Lower lobe of right lung (tissue), 2 donors: ENCODE measurements at places on chromosomes 7 and 10. TPM values are rescaled to one million over a fixed set of nuclear protein-coding genes. Genes with fewer than 3 reads are reported as not detected.

GRCh38 chr7:92569137-92569536 is 21.1 kb downstream of the FAM133B start:
- DNase-seq: no peak

GRCh38 chr10:99444383-99445045 is 14.1 kb upstream of the GOT1 start:
- no peak for DNase-seq

DNA sequence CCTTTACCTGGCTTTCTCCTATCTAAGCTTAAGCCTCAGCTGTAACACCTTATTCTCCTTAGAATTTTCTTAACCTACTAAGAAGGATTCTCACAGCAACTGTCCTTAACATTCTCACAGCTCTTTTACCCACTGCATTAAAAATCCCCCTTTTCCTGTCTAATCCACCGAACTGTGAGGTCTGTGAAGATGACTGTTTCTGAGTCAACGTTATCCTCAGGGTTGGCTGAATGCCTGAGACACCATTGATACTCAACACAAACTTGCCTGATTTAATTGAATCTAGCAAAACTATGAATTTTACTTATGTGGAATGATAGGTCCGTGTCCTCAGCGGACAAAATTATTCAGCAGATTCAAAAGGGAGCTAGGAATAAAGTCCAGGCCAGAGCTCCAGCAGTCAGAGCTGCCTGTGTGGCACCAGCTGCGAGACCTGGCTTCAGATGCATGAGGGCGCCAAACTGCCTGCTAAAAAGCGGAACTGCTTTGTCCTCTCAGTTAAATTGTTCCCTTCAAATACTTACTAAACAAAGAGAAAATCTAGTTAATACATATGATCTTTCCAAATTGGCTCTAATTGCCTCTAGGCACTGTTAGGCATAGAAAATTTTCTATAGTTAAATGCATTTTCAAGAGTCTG is 33.4 kb upstream of the VWDE start:
- DNase-seq: no peak

DNA sequence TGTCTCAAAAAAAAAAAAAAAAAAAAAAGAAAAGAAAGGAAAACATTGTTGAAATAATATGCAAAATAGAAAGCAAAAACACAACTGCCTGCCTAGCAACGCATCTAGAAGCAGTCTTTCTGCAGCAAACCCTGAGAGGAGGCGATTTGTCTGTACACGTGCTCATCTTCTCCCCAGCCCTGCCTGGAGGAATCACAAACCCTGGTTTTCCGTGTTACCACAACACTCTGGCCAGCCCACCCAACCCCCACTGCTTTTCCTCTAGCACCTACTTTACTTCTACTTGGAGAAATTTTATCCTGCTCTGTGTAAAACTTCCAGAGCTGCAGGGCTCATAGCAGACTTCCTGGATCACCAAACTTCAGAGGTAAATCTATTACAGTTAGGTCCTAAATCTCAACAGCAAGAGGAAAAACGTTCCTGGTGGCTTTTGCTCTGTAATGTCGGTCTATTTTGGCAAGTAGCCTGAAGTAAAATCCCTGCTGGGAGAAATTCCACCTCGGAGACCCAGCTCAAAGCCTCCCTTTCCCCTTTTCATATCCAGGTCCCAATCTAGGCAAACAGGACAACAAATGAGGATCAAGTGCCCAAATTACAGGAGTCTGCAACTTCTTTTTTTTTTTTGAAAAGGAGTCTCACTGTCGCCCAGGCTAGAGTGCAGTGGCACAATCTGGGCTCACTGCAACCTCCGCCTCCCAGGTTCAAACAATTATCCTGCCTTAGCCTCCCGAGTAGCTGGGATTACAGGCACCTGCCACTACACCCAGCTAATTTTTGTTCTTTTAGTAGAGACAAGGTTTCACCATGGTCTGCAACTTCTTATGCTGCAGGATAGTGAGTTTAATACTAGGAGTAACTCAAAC is 91.6 kb downstream of the DNMBP start:
- no peak for DNase-seq

VAX1 gene
- not detected for total RNA-seq

GRCh38 chr7:156722043-156722826 is 81.7 kb downstream of the RNF32 start:
- no peak for DNase-seq

GRCh38 chr10:124705381-124705740 is 38.8 kb downstream of the FAM53B start:
- no peak for DNase-seq

DNA sequence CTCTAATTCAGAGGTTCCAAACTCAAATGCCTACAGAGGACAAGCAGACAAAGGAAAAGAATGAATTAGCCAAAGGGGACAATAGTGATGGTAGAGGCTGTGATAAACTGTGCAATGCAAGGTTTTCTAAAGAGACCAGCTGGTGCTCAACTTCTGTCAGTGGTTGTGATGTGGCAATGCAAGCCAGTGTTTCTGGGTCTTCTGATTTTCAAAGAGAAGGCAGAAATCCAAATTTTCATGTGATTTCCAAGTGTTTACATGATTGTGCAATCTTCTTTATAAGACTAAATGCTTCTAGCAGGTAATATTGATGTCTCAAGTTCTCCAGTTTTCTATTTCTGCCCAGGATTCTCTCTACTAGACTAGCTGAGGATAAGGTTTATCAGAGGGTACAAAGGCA is 135.9 kb downstream of the PCDH15 start:
- DNase-seq: no peak

DNA sequence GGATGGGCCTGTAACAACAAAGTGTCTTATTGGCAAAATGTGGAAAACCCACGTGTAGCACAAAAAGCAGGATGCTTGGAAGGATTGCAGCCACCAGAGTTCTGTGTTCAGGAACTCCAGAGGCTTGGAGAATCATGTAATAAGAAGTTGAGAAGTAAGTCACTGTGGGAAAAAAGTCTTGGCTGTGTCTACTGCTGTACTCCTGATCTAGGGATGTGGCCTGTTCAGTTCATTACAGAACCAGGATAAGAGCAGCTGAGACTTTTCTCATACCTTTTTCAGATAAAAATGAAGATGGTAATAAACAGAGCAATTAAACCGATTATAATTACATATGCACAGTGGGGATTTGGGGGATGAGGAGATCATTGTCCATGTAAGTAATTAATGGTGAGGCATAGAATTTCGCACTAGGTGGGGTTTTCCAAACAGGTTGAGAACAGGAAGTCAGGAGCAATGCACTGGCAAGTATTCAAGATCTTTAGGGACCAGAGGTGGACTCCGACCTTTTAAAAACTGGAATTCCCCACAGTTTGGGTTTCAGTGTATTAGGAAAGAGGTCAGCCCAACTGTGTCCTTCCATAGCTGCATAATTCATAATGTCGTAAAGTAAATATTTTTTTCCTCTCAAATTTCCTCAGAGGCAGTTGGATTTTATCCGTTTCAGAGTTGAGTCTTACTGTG is 281.7 kb downstream of the FRMD4A start:
- DNase-seq: no peak

GRCh38 chr7:117645481-117646165 is 165.8 kb downstream of the CFTR start:
- DNase-seq: no peak

DNA sequence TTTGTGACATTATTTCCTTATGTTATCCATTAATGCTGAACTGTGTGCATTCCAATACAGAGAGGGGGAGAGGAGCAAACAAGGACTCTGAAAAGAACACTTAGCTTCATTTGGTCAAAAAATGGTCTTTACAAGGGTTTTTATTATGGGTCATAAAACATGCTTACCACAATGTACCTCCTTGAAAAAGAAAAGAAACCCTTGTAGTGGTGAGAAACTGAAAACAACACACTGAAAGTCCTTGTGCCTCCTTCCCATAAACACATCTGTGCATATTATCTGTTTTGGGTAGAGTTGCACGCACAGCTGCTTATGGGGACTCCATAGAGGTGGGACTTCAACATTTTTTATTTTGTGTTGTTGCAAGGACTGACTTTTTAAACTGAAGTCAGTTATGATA is 98.7 kb downstream of the CDK6 start:
- DNase-seq: no peak

DNA sequence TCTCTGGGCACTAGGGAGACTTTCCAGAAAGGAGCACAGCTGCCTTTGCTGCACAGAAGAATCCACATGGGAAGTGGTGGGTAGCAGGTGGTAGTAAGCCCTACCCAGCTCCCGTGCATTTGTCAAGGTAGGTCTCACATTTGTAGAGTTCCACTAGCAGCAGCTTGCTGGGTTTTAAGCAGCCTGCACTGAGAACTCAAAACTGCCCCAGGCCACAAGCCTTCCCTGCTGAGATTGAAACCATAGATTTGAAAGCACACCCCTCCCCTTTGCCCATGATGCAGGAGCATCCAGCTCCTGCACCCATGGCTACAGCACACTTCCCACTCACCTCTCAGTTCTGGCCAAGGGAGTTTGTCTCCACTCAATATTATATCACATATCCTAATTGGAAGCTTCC is 604.5 kb upstream of the STEAP1 start:
- DNase-seq: no peak

- DNase-seq: no peak
Observed at GRCh38 chr10:114933588-114933987, 4.4 kb upstream of the TRUB1 start.

DNA sequence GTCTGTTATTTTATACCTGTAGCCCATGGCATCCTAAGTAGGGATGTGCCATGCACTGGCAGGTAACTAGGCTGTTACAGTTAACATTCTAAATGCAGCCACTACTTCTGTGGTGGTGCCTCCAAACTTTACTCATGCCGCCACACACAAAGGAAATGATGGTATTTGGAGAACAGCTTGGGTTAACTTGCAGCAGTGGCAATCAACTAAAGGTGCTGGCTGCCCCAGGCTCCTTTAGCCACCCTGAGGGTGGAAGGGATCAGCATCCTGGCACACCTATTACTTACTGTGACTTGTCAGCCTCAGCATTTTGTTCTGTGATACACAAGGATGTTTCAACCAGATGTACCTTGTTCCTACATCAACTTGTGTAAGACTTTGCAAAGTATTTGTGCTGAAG is 221.8 kb upstream of the PPP1R3A start:
- DNase-seq: no peak

SEMA4G gene
- total RNA-seq: 5.1 TPM

SH2D4B gene
- 1.4 TPM for total RNA-seq

GRCh38 chr7:111224354-111225231 is 133.7 kb downstream of the LRRN3 start:
- DNase-seq: no peak

MCM10 gene
- total RNA-seq: 0.38 TPM

- no peak for DNase-seq
Observed at GRCh38 chr7:107909445-107909844, 18.5 kb downstream of the DLD start.

DNA sequence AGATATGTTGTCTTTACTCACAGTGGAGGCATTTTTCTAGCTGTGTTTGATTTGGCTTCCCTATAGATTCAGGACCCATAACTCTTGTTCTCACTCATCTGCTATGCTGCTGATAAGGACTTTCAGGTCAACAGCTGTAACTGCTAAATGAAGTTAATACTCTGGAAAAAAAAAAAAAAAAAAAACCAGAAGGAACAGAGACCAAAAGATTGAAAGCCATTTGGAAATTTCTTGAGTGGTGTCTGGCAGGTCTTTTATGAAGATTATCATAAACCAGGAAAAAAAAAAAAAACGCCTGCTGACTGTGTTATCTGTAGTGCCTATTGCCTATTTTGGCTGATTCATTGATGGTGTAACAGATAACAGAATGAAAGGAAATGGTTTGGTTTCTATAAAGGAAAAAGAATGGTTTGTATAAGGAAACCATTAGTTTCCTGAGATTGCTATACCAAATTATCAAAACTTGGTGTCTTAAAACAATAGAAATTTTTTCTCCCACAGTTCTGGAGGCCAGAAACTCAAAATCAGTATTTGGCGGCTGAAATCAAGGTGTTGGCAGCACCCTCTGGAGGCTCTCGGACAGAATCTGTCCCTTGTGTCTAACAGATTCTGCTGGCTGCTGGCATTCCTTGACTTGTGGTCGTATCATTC is 60.5 kb upstream of the BET1 start:
- no peak for DNase-seq

- DNase-seq: no peak
Observed at GRCh38 chr10:86730227-86730626, 26.2 kb upstream of the BMPR1A start.

GLI3 gene
- total RNA-seq: 20.7 TPM

- no peak for DNase-seq
Observed at GRCh38 chr10:113957013-113957412, 86.7 kb upstream of the ADRB1 start.

CRPPA gene
- 3.0 TPM for total RNA-seq

GPNMB gene
- total RNA-seq: 452 TPM

RELN gene
- 3.7 TPM for total RNA-seq

IDI2 gene
- not detected for total RNA-seq

HTR5A gene
- not detected for total RNA-seq

PALS2 gene
- 9.8 TPM for total RNA-seq

ANK3 gene
- 75.9 TPM for total RNA-seq

TMEM229A gene
- not detected for total RNA-seq

DNA sequence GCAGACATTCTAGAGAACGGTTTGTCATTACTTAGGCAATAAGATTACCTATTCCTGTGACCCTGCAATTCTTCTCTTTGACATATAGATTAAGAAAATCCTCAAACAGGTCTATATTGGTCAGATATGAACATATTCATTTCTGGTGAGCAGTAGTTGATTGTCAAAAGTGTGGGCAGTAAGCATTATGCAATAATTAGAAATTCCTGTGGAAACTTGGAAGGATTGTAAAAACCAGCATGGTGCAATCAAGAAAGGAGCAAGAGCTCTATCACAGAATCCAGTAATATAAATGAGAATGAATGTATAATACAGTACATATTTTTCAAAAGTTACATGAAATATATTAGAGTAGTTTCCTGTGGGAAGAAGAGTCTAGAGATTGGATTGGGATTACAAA is 406.5 kb downstream of the SUGCT start:
- DNase-seq: no peak

DNA sequence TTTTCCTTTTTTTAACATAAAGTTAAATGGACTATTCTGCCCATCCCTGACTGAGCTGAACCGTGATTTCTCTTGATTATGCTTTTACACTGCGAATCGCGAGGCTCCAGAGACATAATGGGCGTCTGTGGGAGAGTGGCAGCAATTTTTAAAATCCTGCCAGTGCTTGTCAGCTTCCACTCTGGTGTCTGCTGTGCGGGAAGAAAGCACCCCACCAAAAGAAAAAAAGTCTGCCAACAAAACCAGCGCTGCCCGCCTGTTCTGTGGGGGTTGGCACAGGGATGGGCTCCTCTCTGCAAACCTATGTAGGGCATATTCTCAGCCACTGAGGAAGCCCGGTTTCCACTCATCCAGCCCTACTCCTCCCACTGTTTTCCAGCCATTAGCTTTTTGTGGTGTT is 592.3 kb upstream of the GALNT17 start:
- no peak for DNase-seq

GRCh38 chr7:45599851-45600706 is 25.9 kb downstream of the ADCY1 start:
- no peak for DNase-seq

SLC26A5 gene
- 1.8 TPM for total RNA-seq
